ENCODE measurements at places on chromosomes 2 and 18.

GRCh38 chr2:166376488-166376828, 714 bp upstream of the SCN9A start:
- DNase-seq = no peak

DNA sequence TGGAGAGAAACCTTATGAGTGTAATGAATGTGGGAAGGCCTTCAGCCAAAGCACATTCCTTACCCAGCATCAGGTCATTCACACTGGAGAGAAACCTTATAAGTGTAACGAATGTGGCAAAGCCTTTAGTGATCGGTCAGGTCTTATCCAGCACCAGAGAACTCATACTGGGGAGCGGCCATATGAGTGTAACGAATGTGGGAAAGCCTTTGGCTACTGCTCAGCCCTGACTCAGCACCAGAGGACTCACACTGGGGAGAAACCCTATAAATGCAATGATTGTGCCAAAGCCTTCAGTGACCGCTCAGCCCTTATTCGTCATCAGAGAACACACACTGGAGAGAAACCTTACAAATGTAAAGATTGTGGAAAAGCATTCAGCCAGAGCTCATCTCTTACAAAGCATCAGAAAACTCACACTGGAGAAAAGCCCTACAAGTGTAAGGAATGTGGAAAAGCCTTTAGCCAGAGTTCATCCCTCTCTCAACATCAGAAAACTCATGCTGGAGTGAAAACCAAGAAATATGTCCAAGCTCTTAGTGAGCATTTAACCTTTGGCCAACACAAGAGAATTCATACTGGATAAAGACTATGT, 7.8 kb downstream of the ZNF892 start:
- DNase-seq = no peak

- DNase-seq = no peak
Measured at GRCh38 chr2:177572236-177572671, 179.7 kb downstream of the AGPS start.

DNA sequence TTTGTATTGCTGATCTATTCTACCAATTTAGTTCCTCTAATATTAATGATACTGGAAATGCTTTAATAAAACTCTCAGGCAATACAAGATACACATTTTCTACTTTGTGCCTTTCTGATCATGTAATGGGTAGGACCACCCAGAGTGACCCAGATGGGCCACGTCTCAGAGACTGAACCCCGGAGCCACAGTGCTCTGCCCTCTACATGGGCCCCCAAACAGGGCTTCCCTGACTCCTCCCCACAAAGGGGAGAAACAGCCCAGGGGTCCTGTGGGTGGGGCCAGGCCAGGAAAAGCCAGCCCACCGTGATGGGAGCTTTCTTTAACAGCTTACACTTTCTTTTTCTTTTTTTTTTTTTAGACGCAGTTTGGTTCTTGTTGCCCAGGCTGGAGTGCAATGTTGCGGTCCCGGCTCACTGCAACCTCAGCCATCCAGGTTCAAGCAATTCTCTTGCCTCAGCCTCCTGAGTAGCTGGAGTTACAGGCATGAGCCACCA, 18.4 kb downstream of the HDAC4 start:
- no peak for DNase-seq

DNA sequence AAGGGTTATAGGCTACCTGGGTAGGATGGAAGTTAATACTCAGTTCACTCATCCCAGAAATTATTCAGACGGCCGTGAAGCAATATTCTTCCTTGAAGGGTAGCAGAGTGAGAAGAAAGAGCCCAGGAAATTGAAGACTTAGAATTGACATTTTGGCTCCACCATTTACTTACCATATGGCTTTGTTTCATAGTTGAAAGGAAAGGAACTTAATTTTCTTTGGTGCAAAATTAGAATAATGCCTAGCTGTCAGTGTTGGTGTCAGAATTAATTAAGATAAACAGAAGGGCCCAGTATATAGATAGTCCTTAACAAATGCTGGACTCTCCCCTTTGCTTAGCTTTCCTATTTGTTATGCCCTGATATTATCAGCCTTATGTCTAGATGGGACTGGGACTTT, 263.2 kb downstream of the KCNJ3 start:
- no peak for DNase-seq

GRCh38 chr18:11293794-11294193, 144.4 kb upstream of the PIEZO2 start:
- no peak for DNase-seq

- no peak for DNase-seq
Measured at GRCh38 chr2:188695953-188696352, 278.2 kb upstream of the COL3A1 start.

GRCh38 chr2:215626812-215627281, 191.0 kb upstream of the FN1 start:
- peak; percentile 25 for DNase-seq

DNA sequence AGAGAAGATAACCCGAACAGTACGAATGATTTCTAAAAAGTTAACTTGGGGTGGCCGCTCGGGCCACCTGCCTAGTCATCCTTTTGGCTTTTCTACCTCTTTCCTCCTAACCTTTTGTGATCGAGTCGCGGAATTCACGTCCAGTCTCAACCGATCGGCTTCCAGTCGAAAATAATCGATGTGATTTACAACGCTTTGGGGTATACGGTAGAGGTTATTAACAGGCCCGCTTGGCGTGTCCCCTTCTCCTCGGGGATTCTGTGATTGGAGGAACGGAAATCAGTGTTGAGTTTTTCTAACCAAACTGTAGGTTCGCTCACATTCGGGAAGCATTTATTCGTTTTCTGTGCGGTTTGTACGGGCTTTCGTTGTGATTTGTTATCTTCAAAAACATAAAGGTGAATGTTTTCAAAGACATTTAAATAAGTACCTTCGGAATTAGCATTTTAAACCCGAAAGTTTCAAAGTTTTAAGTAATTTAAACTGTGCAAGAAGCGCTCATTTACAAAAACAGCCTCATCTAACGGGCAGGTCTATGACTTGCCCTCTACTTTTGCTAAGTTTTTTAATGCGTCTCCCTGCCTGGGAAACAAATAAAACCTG, 588 bp upstream of the FOXI3 start:
- no peak for DNase-seq

DNA sequence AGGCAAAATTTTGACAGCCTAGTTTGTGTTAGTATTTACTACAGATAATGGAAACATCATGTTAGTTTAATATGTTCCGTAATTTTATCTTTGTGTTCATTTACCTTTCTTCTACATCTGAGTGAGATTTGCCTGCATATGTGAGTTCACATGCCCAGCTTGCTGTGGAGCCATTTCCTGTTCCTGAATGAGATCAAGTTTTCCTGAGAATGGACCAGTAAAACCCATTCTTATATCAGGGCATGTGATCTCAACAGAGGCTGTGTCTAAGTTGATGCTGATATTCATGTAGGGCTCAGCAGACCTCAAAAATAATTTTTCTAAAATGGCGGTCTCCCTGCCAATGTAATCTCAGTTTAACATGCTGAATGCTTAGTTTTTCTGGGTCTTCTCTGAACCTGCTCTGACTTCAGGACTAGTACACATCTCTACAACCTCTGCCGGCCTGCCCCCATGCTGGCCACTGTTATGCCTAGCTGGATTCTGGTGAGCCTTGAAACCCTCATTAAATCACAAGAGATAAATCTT, 1.0 kb downstream of the IL1A start:
- no peak for DNase-seq

DNA sequence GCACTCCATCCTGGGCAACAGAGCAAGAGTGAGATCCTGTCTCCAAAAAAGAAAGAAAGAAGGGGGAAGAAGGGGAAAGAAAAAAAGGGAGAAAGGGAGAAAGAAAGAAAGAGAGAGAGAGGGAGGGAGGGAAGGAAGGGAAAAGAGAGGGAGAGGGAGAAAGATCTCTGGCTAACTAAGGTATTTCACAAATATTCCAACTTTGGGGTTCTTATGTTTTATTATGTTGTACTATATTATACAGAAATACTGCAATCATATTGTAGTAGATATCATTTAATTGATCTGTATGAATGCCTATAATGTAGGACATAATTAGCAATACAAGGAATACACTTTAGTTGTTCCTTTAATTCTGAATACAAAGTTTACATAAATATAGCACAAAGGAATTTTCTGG, 70.1 kb upstream of the STAM2 start:
- no peak for DNase-seq

GRCh38 chr2:203682688-203683130, 23.7 kb upstream of the CD28 start:
- no peak for DNase-seq

DNA sequence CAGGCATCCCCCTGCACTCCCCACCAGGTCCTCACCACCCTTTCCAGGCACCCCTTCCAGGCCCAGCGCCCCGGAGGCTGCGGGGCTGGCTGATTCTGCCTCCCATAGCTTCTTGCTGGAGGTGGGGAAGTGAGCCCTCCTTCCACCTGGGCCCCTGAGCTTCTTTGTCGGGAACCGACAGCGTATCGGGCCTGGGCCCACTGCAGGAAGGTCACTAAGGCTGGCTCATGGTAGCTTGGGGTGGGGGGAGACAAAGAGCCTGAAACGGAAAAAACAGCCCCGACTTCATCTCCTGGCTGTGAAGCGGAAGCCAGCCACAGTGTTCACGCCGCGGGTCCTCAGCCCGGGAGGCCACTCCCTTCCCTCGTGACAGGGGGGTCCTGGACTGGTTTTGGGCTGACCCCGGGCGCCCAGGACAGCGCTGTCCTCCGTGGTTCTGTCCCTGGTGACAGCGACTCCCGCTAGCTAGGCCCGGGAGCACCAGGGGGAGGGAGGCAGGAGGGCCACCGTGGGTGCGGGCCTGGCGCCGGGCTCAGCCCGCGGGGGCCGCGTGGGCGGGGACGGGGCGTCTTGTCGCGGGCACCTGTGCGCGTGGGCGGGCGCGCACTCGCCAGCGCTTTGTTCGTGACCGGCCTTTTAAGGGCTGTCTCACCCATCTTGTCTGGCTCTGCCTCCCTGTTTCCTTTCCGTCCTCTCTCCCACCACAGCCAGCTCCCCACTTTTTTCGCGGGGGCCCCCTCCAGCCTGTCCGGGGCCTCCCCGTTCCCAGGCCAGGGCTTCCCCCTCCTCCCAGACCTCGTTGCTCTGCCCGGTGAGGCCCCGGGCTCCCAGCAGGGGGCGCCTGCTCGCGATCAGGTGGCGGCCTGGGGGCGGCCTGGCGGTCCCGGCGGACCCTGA, 64.9 kb downstream of the DNMT3A start:
- no peak for DNase-seq

DNA sequence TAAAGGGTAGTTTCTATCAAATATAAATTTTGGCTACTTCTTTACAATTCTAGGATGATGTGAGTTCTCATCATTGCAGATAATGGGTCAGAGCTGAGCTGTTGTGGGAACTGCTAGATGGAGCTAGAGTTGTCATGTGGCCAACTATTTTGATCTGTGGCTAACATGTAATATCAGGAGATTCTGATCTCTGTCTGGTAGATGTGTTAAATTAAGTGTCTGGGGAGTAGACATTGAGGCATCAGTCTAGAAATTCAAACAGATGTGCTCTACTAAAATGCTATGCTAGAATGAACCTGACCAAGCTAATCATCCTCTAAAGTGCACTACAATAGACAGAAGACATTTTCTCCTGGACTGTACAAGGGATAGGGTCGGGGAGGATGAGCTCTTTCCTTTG, 30.3 kb upstream of the DARS1 start:
- DNase-seq = no peak

GRCh38 chr2:207231106-207231865, 65.5 kb upstream of the KLF7 start:
- DNase-seq = no peak

DNA sequence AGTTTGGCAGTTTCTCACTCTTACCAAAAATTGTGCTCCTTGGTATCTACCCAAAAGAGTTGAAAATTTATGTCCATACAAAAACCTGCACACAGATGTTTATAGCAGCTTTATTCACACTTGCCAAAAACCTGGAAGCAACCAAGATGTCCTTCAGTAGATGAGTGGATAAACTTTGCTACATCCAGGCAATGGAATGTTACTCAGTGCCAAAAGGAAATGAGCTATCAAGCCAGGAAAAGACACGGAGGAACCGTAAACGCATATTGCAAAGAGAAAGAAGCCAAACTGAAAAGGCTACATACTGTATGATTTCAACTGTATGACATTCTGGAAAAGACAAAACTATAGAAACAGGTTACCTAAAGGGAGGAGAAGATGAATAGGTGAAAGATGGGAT, 36.1 kb downstream of the TMEM163 start:
- DNase-seq = no peak

DNA sequence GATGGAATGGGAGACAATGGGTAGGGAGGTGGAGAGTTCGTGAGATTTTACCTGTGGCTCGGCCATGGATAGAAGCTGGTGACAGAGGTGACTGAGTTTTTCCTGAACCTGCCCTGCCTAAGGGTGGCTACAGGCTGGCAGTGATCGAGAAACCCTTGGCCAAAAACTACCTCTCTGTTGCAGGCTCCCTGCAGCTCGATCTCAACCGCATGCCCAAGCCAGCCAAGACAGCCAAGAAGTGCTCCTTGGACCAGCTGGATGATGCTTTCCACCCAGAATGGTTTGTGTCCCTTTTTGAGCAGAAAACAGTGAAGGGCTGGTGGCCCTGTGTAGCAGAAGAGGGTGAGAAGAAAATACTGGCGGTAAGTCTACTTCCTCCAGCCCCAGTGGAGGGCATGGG, 225.5 kb downstream of the DYSF start:
- DNase-seq = no peak

GRCh38 chr2:120454654-120455385, 108.9 kb downstream of the INHBB start:
- no peak for DNase-seq

DNA sequence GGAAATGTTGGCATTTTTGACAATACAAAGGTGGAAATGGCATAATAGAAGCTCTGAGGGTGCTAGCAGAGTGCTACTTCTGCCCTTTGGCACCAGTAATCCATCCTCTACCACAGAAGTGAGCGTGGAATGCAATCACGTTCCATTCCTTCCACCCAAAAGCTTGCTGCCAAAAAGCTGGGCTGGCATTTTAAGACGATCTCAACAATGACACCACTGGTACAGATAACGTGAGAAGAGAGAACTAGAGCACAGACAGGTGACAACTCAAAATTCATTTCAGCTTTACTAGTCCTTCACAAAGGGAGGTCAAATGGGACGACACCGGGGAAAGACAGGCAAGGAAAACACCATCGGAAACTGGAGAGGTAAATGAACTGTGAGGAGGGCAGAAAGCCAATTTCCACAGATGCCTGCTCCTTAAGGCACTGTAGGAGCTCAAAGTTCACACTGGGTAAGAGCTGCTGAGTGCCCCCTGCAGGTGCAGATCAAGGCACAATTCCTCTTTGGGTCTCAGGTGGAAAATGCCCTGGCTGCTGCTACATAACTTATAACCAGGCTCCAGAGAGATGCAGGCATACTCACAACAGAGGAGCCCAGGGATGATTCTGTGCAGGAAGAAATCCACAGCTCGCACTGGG, 50.7 kb upstream of the RNU4ATAC start:
- peak; percentile 1 for DNase-seq

- no peak for DNase-seq
Measured at GRCh38 chr2:71155846-71156245, 25.4 kb downstream of the MPHOSPH10 start.

Data from NCI-H524 treated with DMSO at 0.1 percent for 48 hours (cell line).